ENCODE measurements at places on chromosomes 3 and 15.

DNA sequence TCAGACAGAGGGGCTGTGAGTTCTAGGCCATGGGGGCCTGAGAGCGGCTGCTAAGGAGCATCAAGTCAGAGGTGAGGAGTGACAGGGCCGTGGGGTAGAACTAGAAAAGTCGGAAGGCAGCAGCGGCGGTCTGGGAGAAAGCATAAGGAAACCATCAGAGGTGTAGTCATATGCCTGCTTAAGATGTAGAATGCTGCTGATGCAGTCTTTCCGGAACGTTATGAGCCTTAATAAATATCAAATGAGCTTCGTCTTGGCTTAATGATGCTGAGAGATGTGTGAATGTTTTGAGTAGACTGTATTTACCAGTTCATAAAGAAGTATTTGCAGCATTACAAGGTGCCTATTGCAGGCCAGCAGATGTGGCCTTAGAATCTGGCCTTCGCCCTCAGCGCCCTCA lies 15.2 kb downstream of the ATG7 start:
- peak overlapping the region; percentile 98 for H3K27ac ChIP-seq
- peaks cover 44% of the 10 kb centered on the region for H3K4me1 ChIP-seq
- no peak overlapping the region for H3K4me3 ChIP-seq
- peaks cover 11% of the 10 kb centered on the region for H3K36me3 ChIP-seq
- DNase-seq, result no peak

DNA sequence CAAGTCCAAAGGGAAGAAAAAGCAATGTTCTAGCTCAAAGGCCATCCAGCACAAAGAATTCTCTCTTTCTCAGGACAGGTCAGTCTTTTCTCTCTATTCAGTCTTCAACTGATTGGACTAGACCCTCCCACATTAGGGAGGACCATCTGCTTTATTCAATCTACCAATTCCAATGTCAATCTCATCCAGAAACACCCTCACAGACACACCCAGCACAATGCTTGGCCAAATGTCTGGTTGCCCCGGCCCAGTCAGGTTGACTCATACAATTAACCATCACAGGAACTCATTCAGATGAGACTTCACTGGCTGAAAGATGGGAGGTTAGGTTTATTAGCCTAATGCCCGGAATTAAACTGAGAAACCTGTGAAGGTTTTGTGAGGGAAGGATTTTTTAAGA lies 32.4 kb downstream of the ACAN start:
- H3K36me3 ChIP-seq, result no peaks in the 10 kb centered on the region
- no peak overlapping the region for H3K27ac ChIP-seq
- peaks cover 6% of the 10 kb centered on the region for H3K4me1 ChIP-seq
- no peak overlapping the region for H3K4me3 ChIP-seq
- peaks cover 3% of the 10 kb centered on the region for H3K27me3 ChIP-seq
- no peak for DNase-seq

DNA sequence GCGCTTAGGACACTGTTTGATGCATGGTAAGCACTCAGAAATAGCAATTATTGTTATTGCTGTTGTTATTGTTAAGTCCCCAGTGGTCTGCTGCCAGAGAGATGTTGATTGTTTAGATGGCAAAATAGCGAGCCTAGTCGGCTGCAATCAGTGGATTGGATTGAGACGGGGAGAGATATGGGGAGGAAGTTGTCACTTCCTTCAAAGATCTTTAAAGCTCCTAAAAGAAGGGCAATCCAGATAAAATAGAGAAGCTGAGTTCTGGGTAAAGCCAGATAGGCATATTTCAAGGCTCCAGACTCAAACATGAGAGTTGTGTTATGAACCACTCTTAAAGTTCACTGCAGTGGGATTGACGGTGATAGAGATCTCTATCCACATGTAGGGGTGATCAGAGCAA lies 64.5 kb downstream of the RYR3 start:
- H3K4me3 ChIP-seq, result no peak overlapping the region
- H3K4me1 ChIP-seq, result no peaks in the 10 kb centered on the region
- no peak overlapping the region for H3K27ac ChIP-seq

GRCh38 chr3:135736740-135737139 lies 228.8 kb upstream of the PPP2R3A start:
- no peak overlapping the region for H3K27ac ChIP-seq
- H3K4me1 ChIP-seq, result no peaks in the 10 kb centered on the region
- H3K36me3 ChIP-seq, result peaks cover 2% of the 10 kb centered on the region

- no peak overlapping the region for H3K27ac ChIP-seq
- H3K36me3 ChIP-seq, result no peaks in the 10 kb centered on the region
- no peak for DNase-seq
- H3K4me3 ChIP-seq, result no peak overlapping the region
- H3K4me1 ChIP-seq, result no peaks in the 10 kb centered on the region
- no peaks in the 10 kb centered on the region for H3K27me3 ChIP-seq
Measured at GRCh38 chr3:7536510-7536909, 675.6 kb downstream of the GRM7 start.

Data from memory B cell (primary cell).